ENCODE measurements at places on chromosomes 6 and 20.

DNA sequence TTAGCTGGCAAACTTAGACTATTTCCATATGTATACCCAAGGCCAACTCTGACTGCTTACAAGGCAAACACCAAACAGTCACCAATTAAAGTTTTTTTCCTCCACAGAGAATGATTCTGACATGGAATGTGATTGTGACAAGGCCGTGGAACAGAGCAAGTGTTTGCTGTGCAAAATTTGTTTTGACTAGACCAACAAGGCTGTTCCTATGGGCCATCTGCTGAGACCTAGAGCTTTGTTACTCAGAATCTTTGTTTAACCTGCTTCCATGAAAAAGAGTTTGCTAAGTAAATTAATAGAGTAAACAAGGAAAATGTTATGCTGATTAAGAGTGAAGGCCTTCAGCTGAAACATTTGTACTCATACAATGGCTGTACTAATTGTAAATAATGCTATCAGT is 51.6 kb upstream of the IMPG1 start:
- DNase-seq = no peak

DNA sequence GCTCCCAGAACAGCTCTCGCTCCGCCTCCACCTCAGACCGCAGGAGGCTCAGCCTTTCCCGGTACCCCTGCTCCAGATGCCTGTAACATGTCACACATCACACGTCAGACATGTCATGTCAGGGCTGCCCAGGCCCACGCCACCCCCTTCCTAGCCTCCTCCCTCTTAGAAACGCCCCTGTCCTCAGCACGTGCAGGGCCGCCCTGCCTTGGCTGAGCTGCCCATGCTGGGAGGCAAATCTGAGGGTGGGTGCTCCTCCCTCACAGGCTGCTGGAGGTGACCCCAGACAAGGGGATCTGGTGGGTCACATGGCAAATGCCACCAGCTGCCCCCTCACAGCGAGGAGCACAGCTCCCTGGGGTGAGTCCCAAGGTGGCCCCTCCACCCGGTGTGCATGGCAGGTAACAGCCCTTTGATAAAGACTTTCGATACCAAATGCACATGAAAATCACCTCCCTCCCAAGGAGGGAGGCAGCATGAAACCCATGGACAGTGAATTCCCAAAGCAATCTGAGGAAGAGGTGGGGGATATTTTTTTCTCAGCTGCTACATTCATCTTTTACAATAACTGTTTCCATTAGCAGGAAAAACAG is 84.1 kb downstream of the GINS1 start:
- no peak for DNase-seq

- no peak for DNase-seq
These were observed 480.9 kb upstream of the NOX3 start for GRCh38 chr6:155936551-155936950.

DNA sequence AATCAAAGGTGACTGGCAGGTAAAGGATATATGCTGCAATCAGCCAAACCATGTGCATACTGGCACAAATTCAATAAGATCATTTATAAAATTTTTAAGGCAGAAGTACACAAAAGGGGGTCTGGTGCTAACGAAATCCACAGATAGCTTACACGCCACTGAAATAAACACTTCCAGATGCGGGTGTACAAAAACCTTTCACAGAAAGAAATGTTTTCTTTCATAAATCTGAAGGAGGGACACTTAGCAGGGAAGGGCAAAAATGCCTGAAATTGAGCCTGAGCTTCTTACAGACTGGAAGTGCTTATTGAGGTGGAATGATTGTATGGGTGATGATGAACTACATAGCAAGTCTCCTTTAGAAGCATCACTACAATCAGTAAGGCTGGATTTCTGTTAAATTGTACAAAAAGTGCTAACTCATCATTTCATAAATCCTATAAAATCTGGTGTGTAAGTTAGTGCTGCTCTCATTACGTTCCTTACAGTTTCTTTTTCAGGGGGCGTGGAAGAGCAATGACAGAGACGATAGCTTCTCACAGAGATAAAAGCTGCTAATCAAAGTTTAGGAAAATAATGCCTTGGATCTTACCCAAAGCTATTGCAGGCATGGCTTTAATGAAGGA is 409.3 kb upstream of the RUNX2 start:
- DNase-seq = no peak

DNA sequence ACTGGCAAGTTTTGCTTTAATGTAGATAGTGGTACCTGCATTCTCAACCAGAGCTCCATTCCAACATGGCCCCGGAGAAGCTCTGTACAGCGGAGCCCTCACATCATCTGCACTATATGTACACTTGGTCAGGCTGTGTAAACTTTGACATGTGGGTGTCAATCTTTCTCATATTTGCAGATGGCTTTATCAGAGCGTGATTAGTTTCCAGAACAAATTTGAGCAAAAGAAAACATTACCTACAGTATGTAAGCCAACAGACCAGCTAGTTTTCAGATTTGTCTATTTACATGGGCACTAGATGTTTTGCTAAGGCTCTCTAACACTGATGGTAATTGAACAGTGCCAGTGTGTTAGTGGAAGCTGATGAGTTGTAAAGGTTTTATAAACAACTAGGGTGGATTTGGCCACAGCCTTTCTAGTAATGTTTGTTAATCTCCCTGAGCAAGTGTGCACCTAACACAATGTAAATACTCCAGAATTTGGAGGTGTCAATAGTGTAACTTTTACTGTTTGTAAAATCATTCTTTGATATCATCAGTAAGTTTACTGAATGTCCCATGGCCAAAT is 131.8 kb downstream of the FOXA2 start:
- no peak for DNase-seq

DNA sequence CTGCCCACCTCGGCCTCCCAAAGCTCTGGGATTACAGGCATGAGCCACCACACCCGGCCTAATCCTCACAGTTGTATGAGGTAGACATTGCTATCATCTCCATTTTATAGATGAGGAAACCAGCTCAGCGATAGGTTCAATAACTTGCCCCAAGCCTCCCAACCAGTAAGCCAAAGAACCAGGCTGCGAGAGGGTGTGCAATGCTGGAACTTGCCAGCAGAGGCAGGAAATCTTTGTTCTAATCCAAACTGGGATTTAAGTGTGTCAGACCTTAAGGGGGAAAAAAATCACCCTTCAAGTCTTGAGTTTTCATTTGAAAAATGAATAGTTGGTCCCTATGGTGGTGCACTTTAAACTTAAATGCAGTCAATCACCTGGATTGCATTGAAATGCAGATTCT is 20.1 kb upstream of the RNGTT start:
- no peak for DNase-seq

- DNase-seq = no peak
These were observed 123.6 kb upstream of the LRFN2 start for GRCh38 chr6:40710626-40711330.

DNA sequence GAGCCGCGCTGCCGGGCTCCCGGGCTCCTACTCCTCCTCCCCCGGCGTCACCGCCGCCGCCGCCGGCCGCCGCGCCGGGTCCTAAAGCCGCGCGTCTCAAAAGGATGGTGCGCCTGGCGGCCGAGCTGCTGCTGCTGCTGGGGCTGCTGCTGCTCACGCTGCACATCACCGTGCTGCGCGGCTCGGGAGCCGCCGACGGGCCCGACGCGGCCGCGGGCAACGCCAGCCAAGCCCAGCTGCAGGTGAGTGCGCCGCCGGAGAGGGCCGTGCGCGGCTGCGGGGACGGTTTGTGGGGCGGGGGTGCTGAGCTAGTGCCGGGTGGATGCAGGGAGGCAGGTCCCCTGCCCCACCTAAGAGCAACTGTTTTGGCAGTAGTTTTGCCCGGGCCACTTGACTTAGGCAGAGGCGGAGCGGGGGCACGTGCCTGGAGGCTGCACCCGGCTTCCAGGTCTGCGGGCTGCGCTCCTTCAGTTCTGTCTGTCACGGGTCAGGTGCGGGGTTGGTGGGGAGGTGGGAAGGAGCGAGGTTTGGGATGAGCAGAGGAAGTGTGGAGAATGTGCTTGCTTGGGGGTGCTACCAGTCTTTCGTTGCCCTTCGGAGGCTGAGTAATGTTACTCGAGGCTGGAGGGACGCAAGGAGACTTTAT is 722 bp downstream of the ISM1 start:
- peak; percentile 51 for DNase-seq

- no peak for DNase-seq
These were observed 11.6 kb downstream of the MAP3K7 start for GRCh38 chr6:90575267-90575666.

- DNase-seq = no peak
These were observed 4.6 kb downstream of the MDGA1 start for GRCh38 chr6:37693079-37693478.

GRCh38 chr20:23745247-23745646 is 5.5 kb downstream of the CST1 start:
- no peak for DNase-seq

DNA sequence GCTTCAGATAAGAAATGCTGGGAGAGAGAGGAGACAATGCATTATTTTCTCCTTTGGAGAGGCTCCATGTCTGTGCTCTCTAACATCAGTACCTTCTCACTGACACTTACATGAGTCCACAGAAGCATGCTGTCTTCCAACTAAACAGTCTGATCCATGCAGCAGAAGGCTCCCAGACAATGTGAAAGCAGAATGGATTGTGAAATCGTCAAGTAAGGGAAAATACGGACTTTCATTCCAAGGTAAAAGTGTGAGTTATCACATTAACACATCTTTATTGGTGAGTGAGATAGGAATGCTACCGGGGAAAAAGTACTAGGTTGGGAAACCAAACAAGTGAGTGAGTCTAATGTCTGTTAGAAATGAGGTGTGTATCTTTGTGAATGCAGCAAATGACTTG is 167.6 kb upstream of the KCNK16 start:
- no peak for DNase-seq

- DNase-seq = no peak
These were observed 202.0 kb downstream of the RNGTT start for GRCh38 chr6:88761237-88762031.

GRCh38 chr6:43052842-43053544 is 658 bp downstream of the CUL7 start:
- no peak for DNase-seq

DNA sequence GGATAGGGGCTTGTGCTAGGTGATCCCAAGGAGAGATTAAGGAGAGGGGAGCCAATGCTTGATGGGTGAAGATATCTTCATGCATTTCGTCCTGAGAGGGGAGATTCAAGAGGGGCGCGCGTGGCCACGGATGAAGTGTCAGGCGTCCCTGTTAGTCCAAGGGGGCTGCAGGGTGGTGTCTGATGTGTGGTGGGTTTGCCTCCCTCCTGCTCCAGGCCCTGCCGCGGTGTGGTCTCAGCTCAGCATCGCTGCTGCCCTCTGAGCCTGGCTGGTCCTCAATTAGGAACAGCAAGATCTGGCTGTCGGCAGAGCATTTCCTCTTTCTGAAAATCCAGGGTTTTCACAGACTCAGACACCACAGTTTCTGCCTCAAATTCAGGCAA is 318.0 kb downstream of the THBS2 start:
- DNase-seq = no peak

DNA sequence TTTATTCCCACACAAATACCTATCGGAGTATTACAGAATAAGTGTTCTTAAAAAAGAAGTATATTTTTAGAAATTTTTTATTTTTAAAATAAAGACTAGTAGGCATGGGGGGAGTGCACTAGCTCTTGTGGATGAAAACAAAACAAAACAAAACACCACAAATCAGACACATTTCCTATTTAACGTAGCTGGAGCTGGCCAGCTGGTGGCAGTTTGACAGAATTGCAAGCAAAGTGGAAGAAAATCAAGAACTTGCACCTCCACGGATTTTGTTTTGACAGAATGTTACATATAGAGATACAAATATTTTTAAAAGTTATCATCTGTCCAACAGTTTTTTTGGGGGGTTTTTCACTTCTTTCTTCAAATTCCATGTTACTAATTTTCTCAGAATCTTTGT is 63.6 kb upstream of the SNRPB2 start:
- no peak for DNase-seq

GRCh38 chr6:87099472-87099871 is 4.6 kb upstream of the CGA start:
- DNase-seq = no peak

DNA sequence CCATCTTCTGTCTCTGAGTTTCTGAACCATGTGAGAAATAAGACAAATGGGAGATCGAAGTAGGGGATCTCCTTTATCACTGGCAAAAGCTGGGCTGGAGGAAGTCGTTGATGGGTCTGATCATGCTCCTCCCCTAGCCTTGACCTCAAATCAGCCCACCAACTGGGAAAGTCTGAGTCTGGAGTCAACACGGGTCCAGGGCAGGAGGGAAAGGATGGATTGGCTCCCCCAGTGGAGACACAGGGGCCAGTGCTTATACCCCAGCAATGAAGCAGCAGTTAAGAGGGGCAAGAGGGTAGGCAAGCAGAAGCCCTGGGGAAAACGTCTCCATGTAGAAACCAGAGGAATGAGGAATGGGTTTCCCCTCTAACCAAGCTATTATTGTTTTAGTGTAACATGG is 152.6 kb downstream of the TBC1D7 start:
- DNase-seq = no peak

DNA sequence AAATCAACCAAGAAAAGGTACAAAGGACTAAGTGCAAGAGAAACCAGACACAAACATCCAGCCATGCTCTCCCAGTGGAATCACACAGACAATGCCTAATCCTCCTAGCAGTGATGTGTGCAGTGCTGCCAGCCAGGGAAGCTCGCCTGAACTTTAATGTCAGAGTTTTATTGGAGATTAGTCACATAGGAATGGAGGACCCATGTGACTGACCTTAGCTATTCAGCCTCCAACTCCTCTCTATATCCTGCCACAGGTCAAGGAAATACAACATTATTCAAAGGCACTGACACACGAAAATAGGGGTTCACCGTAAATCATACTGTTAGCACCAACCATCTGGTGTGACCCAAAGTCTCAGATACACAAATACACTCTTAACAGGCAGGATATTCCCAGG is 684.6 kb downstream of the DOK5 start:
- no peak for DNase-seq

DNA sequence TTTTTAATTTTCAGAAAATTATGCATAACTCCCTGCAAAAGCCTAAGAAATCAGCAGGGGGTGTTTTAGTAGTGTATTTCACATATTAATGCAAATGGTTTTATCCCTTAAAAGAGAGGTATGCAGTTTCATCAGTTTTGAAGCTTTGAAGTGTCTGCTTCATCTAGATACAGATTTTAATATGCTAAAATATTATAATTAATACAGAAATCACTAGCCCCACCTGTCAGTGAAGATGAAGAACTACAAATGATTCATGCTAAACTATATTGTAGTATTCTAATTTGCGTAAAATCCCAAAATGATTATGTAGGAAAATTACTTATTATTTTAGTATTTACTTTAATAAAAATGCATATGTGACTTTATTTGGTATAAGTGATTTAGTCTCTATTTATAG is 2.9 kb upstream of the TFB1M start:
- no peak for DNase-seq

GRCh38 chr6:33313105-33313708 is 671 bp downstream of the TAPBP start:
- no peak for DNase-seq

- DNase-seq = no peak
These were observed 86.1 kb upstream of the ZNF217 start for GRCh38 chr20:53679597-53680309.

All from activated CD8-positive, alpha-beta memory T cell treated with anti-CD3 and anti-CD28 coated beads for 1 hour (primary cell).